HS-5 (cell line): ENCODE measurements at places on chromosomes 3 and 15.

- no peak for DNase-seq
Measured at GRCh38 chr3:143266511-143266910, 146.9 kb downstream of the CHST2 start.

DNA sequence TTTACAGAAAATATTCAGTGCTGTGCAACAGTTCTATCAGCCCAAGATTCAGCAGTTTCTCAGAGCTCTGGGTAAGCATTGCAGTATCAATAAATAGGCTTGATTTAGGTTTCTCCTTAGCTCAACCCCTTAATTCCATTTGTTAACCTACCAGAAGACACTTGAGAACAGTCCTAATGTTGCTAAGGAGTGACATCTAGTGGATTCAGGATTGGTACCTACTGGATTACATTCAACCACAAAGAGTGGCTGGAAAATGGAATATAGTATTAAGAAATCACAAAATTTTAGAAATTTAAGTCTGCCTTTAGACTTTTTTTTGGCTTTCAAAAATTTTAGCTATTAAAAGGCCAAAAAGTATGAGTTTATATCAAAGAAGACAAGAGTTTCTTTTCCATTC lies 34.7 kb downstream of the POLG start:
- DNase-seq: no peak

- no peak for DNase-seq
Measured at GRCh38 chr3:58459160-58459559, 25.5 kb upstream of the PDHB start.

DNA sequence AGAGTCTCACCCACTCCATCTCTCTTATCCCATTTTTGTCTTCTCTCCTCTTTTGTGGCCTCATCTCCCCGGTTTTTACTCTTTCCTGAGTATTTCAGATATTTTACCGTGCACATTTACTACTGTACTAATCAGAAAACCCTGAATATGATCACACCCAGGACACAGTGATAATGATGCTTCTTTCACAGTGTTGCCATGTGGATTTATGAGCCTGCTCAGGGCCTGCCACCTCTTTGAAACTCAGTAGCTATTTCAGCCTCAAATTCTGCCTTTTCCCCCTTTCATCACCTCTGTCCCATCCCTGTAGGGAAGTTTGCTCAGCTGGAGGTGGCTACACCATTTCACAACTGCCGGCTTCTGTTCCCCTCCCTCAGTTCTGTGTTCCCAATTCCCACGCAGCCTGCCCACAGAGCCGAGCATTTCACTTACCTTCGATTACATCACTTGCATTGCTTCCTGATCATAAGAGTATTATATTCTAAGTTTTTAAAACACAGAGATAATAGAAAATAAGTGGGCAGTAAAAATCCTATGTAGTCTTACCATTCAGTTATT lies 33.2 kb downstream of the ARNT2 start:
- no peak for DNase-seq

DNA sequence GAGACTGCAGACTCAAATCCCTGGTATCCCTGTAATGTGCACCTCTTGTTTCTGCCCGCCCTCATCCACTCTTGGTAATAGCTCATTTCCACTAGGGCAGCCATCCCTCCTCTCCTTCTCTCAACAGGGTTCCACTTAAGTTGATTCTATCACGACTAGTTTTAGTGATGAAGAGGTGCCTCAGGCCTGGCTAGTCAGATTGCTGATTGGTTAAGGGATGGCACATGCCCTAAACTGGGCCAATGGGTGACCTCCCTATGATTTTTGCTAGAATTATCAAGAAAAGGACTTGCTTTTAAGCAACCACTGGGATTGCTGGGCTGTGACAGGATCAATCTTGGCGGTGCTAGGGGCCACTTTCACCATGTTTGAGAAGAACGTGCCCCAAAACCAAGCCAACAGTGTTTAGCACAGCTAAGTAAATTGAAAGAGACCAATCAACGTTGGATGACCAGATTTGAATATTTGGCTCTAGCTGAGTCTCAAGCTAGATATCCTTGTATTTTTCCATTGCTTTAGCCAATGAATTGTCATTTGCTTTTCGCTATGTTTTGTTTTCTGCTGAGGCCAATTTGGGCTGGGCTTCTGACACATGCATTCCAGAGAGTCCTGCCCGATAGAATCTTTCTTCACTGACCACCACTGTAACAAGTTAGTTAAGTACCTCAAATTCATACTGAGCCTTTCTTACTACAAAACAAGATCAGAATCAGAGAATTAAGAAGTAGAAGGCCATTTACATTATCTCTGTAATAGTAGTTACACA lies 131.0 kb downstream of the PDZRN3 start:
- DNase-seq: peak; percentile 35

- DNase-seq: no peak
Measured at GRCh38 chr3:59085976-59086375, 36.2 kb upstream of the CFAP20DC start.

GRCh38 chr3:127387119-127387518 lies 99.3 kb upstream of the PRR20G start:
- DNase-seq: no peak

- peak; percentile 25 for DNase-seq
Measured at GRCh38 chr3:35335703-35336102, 303.6 kb upstream of the ARPP21 start.

GRCh38 chr3:155648013-155648591 lies 96.8 kb downstream of the PLCH1 start:
- no peak for DNase-seq

DNA sequence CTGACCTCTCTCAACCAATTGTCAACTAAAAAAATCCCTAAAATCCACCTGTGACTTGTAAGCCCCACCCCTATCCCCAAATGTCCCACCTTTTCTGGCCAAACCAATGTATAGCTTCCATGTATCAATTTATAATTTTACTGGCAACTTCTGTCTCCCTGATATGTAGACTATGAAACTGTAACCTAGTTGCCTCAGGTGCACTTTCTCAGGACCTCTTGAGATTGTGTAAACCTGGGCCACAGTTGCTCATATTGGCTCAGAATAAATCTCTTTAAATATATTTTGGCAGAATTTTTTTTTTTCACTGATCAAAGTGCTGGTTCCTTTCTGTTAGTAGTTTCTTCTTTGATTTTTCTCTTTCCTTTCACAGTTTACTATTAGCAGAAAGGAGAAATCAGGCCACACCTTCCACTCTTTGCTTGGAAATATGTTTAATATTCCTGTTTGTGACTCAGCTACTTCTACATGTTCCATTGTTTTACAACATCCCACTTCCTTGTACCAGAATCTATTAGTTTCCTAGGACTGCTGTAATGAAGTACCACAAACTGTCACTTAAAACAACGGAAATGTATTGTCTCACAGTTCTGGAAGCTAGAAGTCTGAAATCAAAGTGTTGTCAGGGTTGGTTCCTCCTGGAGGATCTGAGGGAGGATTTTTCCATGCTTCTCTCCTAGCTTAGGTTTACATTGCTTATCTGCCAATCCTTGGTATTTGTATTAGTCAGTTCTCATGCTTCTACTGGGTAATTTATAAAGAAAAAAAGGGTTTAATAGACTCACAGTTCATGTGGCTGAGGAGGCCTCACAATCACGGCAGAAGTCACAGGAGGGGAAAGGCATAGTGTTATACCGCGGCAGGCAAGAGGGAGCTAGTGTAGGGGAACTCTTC lies 801.2 kb upstream of the ARPP21 start:
- no peak for DNase-seq

- no peak for DNase-seq
Measured at GRCh38 chr3:185724251-185724650, 100.6 kb downstream of the IGF2BP2 start.

- no peak for DNase-seq
Measured at GRCh38 chr3:17469520-17469919, 272.9 kb downstream of the TBC1D5 start.

DNA sequence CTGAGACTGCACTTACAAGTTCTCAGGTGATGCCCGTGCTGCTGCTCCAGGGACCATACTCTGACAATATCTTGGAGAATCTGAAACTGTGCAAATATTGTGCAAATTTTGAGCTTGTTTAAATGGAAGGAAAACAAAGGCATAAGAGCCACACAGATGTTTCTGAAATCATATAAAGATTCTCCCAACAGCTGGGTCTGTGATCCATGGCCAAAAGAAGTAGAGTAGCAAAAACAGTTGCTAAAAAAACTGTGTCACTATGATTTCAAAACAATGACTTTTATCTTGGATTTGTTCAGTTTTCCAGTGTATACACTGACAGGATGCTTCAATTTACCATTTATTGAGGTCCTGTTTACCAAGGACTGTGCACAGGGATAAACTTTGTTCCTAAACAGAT lies 25.3 kb downstream of the NPTN start:
- no peak for DNase-seq

DNA sequence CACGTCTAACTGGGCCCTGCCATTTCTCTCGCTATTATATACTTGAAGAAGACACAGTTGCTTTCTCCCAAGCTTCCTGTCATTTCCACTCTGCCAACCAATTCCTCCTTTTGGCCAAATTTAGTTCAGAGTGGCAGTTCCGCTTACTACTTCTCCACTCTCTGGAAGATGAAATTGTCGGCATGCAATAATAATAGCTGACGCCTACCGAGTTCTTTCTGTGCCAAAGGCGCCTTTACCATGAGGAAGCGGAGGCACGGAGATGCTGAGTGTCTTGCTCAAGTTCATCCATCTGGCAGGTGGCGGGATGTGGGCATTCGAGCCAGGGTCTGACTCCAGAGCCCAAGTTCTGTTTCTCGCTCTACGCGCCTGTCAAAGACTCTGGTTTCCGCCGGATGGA lies 14.6 kb upstream of the NRROS start:
- DNase-seq: no peak

GRCh38 chr3:147472846-147473245 lies 63.7 kb downstream of the ZIC1 start:
- DNase-seq: no peak
